Ovary (tissue), 10 donors: ENCODE measurements at places on chromosomes 2 and 18. TPM values are rescaled to one million over a fixed set of nuclear protein-coding genes. Genes with fewer than 3 reads are reported as not detected.

- no peak for DNase-seq
These were observed 415.3 kb upstream of the ZEB2 start for GRCh38 chr2:144935191-144935590.

GRCh38 chr2:119240311-119241204 is 16.9 kb downstream of the STEAP3 start:
- DNase-seq = no peak

GRCh38 chr2:121329786-121330185 is 44.8 kb upstream of the TFCP2L1 start:
- no peak for DNase-seq

The DPP4 gene
- total RNA-seq = 6.5 TPM

DNA sequence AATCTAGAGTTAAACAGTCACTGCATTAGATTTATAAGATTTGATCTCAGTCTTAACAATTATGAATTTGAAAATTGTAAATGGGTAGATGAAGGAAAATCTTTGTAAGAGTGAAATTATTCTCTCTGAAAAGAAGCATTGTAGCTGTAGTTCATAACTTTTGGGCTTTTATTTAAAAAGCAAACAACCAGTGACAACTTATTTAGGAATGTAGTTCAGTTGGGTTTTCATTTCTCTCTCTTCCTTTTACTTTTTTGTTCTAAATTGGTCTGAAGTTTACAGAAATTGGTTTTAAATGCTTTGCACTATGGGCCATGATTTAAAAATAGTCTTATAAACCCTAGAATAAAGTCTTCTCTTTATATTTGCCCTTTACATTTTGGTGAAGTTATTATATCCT is 296.6 kb downstream of the GULP1 start:
- no peak for DNase-seq

- DNase-seq = no peak
These were observed 91.7 kb upstream of the TGIF1 start for GRCh38 chr18:3358310-3358709.

- no peak for DNase-seq
These were observed 136.3 kb downstream of the TMEM163 start for GRCh38 chr2:134582547-134582899.

The ASB18 gene
- not detected for total RNA-seq

The CAPN14 gene
- total RNA-seq = 0.05 TPM

GRCh38 chr2:105584435-105585010 is 160.2 kb upstream of the NCK2 start:
- no peak for DNase-seq

- DNase-seq = no peak
These were observed 111.2 kb upstream of the FSHR start for GRCh38 chr2:49265471-49265870.

DNA sequence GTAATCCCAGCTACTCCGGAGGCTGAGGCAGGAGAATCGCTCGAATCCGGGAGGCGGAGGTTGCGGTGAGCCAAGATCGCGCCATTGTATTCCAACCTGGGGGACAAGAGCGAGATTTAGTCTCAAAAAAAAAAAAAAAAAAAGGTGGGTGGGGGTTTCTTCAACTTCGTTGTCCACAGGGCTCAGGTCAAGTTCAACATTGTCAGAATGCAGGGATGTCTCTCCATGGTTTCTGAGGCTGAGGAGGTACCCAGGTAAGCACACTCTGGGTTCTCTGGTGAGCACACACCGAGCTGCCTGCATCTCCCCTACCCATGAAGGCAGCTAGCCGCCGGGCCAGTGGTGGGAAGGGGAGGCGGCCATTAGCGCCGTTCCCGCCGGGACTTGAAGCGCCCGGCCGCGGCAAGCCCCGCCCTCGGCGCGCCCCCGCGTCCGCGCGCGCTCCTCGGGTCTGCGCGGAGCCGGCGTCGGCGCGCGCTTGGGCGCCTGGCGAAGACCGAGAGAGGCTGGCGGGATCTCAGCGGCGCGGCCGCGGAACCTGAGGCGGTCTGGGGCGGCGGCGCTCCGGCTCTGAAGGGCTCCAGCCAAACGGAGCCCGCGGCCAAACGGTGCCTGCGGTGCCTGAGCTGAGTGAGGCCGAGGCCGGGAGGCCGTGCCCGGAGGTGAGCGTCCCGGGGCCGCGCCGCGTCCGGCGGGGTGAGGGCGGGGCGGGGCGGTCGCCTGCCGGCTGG is at the start of gene UBXN2A:
UBXN2A (plus strand) TSS at position 477 of the 731 bp plus-strand sequence. CDS start 17,852 bp downstream, outside the sequence.
- peak; percentile 79 for DNase-seq

The ZNF385B gene
- 9.2 TPM for total RNA-seq

- DNase-seq = no peak
These were observed 70.1 kb downstream of the TSHZ1 start for GRCh38 chr18:75280427-75281280.

DNA sequence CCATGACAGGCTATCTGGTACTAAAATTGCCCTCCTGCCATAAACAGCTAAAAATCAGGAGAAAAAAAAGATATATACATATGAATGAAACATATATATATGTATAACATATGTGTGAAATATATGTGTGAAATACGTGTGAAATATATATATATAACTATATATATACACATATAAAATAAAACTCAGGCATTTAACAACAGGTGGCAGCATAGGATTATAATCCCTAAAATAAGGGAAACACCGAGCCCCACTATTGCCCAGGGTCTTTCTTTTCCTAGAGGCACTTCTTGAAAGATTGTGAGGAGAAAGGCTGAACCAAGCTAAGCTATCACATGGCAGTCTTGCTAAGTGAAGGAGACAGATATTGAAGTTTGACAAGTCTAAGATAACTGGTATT is 65.9 kb upstream of the CYTIP start:
- DNase-seq = no peak

The NT5DC4 gene
- not detected for total RNA-seq

DNA sequence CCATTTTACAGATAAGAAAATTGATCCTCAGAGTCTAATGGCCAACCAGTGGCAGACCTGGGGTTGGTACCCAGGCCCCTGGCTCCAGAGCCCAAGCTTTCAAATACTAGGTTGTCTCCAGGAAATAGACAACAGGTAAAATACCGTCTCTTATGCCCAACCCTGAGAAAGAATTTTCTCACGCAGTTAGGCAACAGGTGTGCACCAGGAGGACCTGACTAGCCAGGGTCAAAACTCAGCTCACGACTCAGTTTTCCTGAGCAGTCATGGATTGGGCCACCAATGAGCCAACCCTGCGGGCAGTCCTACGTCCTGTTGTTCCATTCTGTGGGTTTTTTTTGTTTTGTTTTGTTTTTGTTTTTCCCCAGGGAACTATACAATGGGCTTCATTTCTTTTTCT is 13.5 kb downstream of the TRIB2 start:
- no peak for DNase-seq

GRCh38 chr18:13501891-13502290 is 224.5 kb downstream of the FAM210A start:
- DNase-seq = no peak

DNA sequence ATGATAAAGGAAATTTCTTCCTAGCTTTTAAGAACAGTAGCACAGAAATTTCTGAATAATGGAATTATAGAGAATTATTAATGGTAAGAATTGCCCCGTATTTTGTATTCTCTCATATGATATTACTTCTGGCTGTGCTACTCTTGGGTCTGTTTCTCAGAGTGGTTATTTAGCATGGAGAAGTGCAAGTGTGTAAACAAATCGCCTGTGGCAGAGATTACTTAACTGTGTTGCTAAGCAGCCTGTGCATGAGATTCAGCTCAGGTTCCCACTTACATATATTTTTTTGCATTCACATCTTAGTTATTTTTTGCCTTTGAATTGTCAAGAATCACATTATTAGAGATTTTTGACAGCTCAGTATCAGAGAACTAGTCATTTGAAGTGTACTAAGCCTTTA is 80.1 kb upstream of the NFATC1 start:
- DNase-seq = no peak

DNA sequence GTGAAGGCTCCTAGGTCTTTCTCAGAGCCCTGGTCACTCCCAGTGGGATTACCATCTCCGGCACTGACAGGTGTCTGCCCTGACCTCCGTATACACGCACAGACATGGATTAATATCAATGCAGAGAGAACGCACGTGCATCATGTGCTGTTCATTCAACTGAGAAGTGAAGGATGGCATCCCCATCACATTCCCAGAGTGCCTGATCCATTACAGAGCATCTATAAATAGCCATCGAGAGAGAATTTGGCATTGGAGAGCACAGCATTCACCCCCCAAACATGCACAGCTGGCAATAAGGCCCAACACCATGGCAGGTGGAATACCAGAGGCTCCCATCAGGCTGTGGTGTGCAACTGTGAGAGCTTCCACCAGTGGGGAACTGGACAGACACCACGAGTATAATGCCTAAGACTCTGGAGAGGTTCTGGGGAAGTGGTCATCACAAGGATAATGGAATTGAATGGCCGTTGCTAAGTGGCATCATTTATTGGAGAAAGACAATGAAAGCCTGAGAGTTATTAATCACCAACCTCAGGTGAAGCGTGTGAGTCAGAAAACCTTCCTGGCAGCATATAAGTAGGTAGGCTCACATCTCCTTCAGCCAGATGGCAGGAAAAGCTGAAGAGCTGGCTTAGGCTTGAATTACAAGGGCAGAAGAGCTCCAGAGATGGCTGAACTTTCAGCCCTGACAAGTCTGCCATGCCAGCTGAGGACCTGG is 244.5 kb upstream of the ID2 start:
- DNase-seq = no peak

The ARMC9 gene
- total RNA-seq = 33.5 TPM

DNA sequence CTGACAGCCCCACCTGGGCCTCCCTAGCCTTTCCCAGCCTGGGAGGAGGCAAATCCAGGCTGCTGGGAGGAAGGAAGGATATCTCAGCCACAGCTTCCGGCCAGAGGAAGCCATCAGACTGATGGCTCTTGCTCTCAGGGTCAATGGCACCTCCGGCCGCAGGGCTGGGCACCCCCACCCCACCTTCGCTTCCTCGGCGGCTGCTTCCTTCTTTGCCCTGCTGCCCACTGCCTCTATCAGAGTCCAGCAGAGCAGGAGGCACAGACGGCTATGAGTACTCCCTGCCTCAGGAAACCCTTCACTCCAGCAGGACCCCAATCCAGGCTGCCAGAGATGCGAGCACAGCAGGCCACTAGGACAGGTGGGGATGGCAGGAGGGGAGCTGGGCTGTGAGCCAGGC is 3.3 kb downstream of the SEMA4C start:
- DNase-seq = no peak

The CRYGD gene
- 2.4 TPM for total RNA-seq

The IFIH1 gene
- 12.7 TPM for total RNA-seq

The MC5R gene
- not detected for total RNA-seq

The ST6GAL2 gene
- total RNA-seq = 6.9 TPM

The STEAP3 gene
- total RNA-seq = 4.8 TPM

DNA sequence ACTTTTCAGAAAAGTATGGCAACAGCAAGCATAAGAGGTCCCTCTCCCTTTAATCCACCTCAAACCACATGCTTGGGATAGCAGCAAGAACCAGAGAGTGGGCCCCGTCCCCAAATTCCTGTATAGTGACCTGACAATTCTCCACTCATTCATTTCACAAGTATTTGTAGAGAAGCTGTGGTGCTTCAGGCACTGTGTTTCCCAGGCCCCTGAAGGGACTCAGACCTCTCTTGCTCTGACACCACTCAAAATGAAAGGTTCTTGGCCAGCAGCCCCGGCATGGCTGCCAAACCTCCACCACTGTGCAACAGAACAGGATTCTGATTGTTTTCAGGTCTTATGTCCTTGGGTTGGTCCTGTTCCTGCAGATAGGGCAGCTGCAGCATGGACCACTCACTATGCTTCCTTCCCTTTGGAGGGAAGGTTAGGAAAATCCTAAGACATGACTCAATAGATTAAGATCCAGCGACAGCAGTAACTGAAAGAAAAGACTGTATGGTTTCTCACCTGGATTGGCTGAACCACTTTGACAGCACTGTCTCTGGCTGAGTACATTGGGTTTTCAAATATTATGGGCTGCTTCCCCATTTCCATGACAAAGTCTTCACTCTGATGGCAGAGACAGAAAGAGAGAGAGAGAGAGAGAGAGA is 67.6 kb downstream of the DHRS9 start:
- no peak for DNase-seq

GRCh38 chr2:143422681-143423080 is 293.5 kb downstream of the ARHGAP15 start:
- no peak for DNase-seq

The PIKFYVE gene
- 29.8 TPM for total RNA-seq
